Dermis microvascular lymphatic vessel endothelial cell (primary cell): ENCODE measurements at places on chromosomes 2 and 18. TPM values are rescaled to one million over a fixed set of nuclear protein-coding genes. Genes with fewer than 3 reads are reported as not detected.

DNA sequence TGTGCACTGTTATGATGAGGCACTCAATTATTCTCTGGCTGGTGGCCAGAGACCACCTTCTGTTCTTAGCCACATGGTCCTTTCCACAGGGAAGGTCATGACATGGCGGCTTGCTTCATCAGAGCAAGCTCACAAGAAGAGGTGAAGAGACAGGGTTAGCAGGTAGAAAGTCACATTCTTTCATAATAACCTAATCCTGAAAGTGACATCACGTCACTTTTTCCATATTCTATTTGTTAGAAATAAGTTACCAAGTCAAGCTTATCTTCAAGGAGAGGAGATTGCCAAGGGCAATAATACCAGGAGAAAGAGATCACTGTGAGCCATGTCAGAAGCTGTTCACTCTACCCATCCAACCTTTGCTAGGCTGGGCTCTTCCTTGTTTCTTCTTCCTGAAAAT, 139.4 kb downstream of the OSR1 start:
- no peak for DNase-seq

GRCh38 chr2:178523596-178524134, 43.4 kb downstream of the PLEKHA3 start:
- no peak for DNase-seq

DNA sequence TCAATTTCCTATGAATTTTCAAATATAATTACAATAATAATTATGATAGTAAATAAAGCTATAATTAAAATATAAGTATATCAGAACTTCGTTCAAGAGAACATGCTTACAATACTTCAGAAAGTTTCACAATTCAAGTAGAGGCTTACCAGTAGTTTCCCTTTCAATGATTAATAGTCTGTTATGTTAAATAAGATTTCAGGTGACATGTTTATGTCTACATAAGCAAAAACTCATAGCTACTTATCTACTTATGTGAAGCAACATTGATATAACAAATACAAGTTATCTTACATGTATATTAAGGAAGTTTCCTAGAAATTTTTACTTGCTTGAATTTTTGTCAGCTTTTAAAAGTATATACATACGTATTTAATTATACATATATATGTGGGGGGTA, 4.5 kb upstream of the COL3A1 start:
- DNase-seq: no peak

The HAAO gene
- not detected in 2 replicates for total RNA-seq

DNA sequence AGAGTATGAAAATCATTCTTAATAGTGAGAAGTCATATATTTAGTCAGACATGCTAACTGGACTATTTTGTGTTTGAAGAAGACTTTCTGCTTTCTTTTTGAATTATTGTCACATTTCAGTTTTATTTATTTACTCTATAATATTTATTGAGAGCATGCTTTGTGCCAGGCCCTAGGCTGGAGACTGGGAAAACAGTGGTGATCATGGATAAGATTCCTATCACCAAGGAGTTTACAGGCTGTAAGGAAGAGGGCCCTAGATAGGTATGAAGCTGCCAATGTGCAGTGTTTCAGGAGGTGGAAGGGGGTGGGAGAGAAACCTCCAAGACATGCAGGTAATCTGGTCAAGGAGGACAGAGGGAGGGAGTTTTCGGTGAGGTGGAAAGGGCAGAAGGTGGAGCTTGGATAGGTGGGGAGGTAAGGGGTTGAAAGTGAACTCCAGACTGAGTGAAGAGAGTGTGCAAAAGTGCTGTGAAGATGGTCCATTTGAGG, 207.5 kb downstream of the ARHGAP15 start:
- DNase-seq: no peak

- peak; percentile 30 for DNase-seq
Measured at GRCh38 chr2:3519255-3520205, at the start of gene ADI1. Gene ADI1, minus strand, starts transcription at chr2:3519531. Its CDS starts 44 bp downstream, at chr2:3519487.

- DNase-seq: no peak
Measured at GRCh38 chr18:3269241-3269913, 7.4 kb downstream of the MYL12B start.

- DNase-seq: peak; percentile 60
Measured at GRCh38 chr2:133568172-133568571, at the start of gene NCKAP5. Gene NCKAP5, minus strand, starts transcription at chr2:133568463. Its CDS starts 50,937 bp downstream, at chr2:133517526.

The NETO1 gene
- total RNA-seq: not detected in 2 replicates

The CD302 gene
- 5.6 and 14.4 TPM in 2 replicates for total RNA-seq

GRCh38 chr2:27747827-27748352, 23.6 kb upstream of the MRPL33 start:
- no peak for DNase-seq

DNA sequence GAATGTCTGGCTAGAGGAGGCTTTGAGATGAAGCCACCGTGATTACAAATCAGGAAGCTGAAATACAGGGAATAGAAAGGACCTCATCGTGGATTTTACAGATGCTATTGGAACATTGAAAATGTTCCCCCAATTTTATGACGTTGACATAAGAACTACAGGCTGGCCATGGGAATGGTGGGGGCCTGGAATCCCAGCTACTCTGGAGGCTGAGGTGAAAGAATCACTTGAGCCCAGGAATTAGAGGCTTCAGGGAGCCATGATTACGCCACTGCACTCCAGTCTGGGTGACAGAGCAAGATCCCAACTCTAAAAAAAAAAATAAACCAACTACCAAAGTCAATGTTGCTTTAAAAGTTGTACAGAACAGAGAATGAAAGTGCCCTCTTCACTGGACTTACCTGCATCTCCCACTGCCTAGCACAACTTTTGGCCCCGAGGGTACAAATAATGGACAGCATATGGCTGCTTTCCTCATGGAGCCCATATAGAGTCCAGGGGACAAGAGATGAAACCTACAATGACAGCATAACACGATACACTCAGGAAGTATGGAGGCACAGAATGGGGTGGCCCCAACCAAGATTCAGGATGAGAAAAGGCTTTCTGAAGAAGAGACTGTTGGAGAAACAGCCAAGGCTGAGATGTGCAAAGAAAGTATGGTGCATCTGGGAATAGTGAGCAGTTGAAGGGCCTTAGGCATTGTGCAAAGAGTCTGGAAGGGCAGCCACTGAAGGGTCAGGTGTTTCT, 254.8 kb downstream of the MYCN start:
- no peak for DNase-seq

DNA sequence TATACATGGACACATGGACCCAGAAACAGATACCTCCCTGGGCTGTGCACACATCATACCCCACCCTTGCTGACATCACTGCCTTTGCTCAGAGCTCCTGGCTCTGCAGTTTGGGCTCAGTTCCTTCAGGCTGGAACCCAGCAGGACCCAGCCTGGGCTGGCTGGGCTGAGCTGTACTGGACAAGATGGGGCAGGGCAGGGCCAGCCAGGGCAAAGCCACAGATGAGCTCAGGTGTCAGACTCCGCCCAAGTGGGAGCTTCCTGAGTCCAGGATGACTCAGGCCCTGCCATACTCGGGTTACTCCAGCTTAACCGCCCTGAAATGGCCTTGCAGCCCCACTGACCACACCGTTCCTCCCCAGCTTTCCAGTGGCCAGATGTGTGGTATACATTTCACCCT, 284.9 kb downstream of the OSR1 start:
- DNase-seq: no peak

The EPB41L3 gene
- 4.5 and 10.0 TPM in 2 replicates for total RNA-seq

The PMS1 gene
- total RNA-seq: 14.6 and 14.7 TPM in 2 replicates

The RAX gene
- total RNA-seq: not detected in 2 replicates

DNA sequence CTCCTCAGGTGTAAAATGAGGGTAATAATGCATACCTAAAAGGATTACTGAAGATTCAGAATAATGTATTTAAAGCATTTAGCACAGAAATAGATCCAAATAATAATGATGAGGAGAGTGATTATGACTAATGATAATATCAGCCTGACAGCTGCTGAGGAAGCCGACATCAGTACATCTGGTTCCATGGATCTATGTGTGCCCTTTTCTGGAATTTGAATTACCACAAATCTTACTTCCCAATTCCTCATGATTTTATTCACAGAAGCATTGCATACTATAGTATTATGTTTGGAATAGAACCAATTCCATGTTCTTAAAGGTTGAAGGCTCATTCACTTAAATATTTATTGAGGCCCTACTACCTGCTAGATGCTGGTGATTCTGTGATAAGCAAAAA, 248.9 kb upstream of the THUMPD2 start:
- DNase-seq: no peak

DNA sequence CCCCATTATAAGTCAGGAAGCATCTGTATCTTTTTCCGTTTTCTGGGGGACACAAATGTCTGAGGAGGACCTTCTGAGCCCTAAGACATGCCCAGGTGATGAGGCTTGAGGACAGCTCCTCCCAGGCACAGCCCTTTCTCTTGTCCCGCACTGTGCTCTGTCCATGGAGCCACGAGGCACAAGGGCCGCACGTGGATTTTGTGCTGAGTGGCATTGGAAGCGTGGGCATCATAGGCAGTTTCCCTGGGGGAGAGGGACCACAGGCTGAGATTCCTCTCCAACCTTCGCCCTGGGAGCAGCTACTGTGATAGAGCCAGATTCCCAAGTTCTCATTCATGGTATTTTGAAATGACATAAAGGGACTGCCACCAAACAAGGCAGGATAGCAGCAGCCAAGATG, 139.9 kb downstream of the SH3RF3 start:
- no peak for DNase-seq

GRCh38 chr2:50723286-50723938, 308.5 kb downstream of the NRXN1 start:
- no peak for DNase-seq

DNA sequence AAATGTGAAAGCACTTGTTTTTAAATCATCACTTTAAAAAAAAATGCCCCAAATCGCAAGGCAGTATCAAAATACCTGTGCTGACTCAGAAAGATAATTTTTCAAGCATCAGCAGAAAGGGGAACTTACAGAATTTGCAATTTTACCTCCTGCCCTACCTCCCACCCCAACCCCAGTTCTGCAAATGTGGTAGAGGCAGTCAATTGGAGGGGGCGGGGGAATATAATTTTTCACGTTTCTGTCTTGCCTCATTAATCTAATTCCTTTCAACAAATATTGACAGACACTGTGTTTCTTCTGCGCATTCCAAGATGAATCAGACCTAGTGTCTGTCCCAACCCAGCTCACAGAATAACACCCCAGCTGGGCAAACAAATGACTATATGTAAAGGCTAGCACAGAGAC, 76.8 kb downstream of the ALPK2 start:
- DNase-seq: no peak

DNA sequence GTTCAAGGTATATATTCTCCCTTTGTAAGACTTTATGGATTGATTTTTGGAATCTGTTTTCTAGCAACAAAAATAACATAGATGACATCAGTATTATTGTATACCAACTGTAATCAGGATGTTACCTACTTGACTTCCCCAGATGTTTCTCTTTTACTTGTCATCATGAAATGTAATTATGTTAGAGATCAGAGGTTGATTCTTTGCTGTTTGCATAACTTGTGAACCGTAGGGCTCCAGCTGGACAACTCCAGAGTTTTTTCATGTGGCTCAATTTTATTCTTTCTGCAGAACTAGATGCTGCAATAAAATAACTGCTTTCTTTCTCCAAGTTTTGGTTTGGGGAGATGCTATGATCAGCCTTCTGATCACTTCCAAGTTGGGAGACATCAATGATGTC, 58.1 kb downstream of the SPOPL start:
- DNase-seq: no peak

- DNase-seq: no peak
Measured at GRCh38 chr2:190911813-190912212, 31.2 kb downstream of the GLS start.

The BOLL gene
- total RNA-seq: not detected in 2 replicates

GRCh38 chr2:127712999-127713398, 11.7 kb downstream of the SFT2D3 start:
- no peak for DNase-seq

DNA sequence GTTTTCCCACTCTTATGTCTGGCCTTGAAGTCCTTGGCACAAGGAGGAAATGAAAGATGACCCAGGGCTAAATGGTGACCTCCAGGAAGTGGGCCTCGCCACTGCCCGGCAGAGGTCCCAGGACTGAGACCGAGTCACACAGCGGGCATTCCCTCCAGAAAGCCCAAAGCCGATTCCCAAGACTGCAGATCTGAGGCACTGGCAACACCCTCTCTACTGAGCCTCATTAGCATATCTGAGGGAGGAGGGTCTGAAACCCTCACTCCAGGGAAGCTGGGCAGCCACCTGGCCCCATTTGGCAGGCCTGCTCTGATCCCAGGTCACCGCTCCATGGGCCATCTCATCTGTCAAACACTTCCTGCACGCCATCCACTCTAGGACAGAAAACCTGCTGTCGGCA, 29.1 kb downstream of the FAM178B start:
- DNase-seq: no peak

- no peak for DNase-seq
Measured at GRCh38 chr2:170217778-170218251, 39.9 kb downstream of the MYO3B start.

The HPCAL1 gene
- 34.3 and 45.3 TPM in 2 replicates for total RNA-seq

DNA sequence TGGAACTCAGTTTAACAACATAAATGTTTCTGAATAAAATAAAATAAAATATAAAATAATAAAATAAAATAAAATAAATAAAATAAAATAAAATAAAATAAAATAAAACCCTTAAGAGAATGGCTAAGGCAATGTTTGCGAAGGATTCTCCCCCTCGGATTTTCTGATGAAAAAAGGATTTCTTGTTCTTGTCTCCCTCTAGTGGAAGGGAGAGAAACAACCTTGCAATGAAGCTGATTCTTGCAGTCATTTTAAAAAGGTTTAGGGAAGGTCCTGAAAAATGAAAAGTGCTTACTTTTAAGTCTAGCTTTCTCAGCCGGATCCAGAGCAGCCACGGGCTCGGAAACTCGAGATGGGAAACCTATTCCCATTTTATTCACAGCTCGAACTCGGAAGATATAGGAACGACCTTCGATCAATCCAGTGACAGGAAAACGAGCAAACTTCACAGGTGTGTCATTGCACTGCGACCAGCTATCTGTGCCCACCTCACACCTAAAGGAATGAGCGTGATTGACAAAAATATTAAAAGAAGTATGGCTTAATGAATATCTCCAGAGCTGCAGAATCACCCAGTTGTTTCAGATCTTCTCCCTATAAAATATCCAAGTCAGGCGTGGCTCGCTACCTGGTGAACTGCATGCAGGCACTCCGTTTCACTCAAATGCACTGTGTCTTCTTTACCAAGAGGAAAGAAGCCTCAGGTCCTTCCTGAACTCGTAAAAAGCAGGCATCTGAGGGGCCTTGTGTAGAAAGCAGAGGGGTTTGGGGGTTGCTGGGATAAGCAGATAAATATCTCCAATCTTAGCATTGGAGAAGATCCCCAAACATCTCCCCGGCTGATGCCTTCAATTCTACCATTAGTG, 68.1 kb downstream of the MYOM1 start:
- peak; percentile 27 for DNase-seq
